ENCODE measurements at places on chromosomes 6 and 20. TPM values are rescaled to one million over a fixed set of nuclear protein-coding genes. Genes with fewer than 3 reads are reported as not detected.

DNA sequence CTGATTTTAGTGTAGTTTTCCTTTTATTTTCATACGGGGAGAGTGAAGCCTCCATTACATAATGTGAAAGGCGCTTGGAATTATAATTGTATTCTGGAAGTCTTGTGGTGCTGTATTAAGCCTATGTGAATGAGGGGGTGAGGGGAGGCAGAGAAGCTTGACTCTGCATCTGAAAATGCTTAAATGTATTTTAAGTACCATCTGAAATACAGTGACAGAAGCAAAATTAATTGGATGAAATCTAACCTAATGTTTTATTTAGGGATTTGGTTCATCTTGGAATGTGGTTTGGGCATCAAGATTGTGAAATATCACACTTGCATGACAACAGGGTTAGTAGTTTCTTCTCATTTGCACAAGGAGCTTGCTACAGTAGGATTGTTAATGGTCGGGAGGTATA lies 41.2 kb downstream of the TMEM200A start:
- DNase-seq, result no peak

- DNase-seq, result no peak
Observed at GRCh38 chr6:129607581-129608186, 102.3 kb downstream of the ARHGAP18 start.

GRCh38 chr6:38713812-38714211 lies 1.3 kb upstream of the DNAH8 start:
- no peak for DNase-seq

PLCB4 gene
- 27.7 TPM for total RNA-seq

RUNX2 gene
- total RNA-seq, result 0.26 TPM
